ENCODE measurements at places on chromosomes 12 and 14. TPM values are rescaled to one million over a fixed set of nuclear protein-coding genes. Genes with fewer than 3 reads are reported as not detected.

- peak; percentile 39 for DNase-seq
Measured at GRCh38 chr12:122473543-122474323, 27.0 kb downstream of the ZCCHC8 start.

GRCh38 chr14:80425686-80426085 lies 214.4 kb upstream of the DIO2 start:
- DNase-seq, result no peak

DNA sequence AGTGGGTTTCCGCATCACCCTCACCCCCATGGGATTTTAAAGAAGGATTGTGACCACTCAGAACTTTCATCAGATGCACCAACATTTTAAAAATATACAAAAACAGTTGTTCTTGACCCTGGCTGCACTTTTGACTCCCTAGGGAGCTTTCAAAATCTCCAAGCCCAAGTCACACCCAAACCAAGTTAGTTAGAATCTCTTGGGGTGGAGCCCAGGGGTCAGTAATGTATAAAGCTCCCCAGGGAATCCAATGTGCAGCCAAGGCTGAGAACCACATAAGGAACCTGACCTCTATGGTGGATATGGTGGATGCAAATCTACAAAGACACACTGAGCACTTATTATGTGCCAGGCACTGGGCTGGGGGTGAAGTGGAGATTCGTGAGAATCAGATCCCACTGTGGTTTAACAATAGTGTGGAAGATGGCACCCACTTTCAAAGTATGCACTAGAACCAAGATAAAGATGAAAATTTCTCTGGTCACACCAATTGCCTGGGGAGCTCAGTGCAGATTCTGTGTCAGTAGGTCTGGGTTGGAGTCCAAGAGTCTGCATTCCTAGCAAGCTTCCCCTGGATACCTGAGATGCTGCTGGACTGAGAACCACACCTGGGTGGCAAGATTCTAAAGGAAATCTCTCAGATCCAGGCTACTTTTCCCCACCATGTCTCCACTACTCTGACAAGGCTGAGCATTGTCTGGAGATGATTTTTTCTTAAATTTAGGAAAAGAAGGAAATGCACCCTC lies 18.9 kb upstream of the CMKLR1 start:
- DNase-seq, result no peak

PARP2 gene
- 14.9 TPM for total RNA-seq
